ENCODE measurements at places on chromosomes 5 and 9.

DNA sequence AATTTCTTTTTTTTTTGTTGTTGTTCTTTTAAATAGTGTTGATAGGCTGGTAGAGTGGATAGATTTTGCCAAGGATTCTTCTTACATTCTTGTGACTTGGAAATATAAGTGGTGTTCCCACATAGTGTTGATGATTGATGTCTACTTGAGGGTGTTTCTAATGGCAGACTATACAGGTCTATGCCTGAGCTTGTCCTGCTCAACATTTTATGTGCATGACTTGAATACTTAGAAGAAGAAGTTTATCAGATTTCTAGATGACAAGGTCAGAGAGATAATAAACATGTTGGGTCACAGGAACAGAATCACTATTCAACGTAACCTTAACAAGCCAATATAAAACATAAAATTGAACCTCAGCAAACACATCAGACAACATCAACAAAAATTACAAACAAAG, 24.2 kb downstream of the XRCC4 start:
- no peak for DNase-seq

- DNase-seq, result no peak
Observed at GRCh38 chr9:113397203-113397631, 3.9 kb downstream of the ALAD start.

DNA sequence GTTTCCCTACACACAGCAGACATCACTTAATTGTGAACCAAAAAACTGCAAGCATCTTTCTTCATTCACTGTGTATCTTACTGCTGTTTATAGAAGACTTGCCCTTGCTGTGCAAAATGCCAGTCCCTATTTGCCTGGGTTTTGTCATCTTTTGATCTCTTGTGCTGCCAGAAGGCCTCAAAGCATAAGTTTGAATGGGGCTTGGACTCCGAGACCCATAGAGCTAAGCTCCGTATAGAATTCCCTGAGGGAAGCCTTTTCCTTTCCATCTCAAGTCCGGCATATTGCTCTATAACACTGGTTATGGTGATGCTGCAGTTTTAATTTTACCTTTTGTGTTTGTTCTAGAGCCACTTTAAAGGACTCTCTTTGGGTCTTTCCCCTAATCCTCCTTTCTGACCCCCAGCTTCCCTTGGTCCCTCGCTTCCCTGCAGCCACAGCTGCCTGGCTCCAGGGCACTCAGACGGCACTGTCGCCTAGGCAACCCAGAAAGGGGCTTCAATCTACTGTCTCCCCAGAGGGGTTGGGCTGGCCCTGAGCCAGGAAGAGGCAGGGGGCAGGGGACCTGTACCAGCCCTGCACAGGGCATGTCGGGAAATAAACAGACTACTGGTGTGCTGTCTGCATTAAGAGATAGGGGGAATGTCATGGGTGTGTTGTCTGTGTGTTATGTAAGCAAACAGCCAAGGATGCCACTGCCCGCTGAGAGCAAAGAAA, 73.4 kb upstream of the MELK start:
- no peak for DNase-seq

GRCh38 chr9:16653491-16654399, 216.7 kb downstream of the BNC2 start:
- DNase-seq, result no peak

- peak; percentile 56 for DNase-seq
Observed at GRCh38 chr5:137486707-137487106, 12.4 kb downstream of the SPOCK1 start.

DNA sequence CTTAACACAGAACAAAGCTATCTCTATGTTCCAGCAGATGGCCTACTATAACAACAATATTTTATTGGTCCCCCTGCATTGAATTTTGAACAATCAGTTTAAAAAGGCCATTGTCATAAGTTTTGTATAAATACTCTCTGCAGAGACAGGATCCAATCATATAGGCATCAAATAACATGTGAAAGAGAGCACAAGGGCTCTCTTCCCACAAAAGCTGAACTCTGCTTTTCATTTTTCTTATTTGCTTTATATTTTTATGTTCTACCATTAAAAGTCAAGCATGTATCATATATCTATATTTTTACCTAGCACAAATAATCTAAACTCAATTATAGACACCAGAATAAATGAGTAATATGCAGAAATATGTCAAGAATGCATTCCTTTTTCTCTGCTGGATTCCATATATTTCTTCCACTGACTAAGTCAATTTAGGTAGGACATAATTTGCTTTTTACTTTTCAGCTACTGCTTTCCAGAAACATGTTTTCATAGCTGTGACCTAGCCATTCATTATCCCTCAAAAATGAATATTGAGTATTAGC, 143.6 kb downstream of the CDH9 start:
- DNase-seq, result no peak
